ENCODE measurements at places on chromosomes 6 and 20.
A peak's percentile ranks its signal among the peaks of the same experiment; 100 is the strongest.

- DNase-seq: no peak
Observed at GRCh38 chr6:21070620-21071019, 522.9 kb upstream of the SOX4 start.

DNA sequence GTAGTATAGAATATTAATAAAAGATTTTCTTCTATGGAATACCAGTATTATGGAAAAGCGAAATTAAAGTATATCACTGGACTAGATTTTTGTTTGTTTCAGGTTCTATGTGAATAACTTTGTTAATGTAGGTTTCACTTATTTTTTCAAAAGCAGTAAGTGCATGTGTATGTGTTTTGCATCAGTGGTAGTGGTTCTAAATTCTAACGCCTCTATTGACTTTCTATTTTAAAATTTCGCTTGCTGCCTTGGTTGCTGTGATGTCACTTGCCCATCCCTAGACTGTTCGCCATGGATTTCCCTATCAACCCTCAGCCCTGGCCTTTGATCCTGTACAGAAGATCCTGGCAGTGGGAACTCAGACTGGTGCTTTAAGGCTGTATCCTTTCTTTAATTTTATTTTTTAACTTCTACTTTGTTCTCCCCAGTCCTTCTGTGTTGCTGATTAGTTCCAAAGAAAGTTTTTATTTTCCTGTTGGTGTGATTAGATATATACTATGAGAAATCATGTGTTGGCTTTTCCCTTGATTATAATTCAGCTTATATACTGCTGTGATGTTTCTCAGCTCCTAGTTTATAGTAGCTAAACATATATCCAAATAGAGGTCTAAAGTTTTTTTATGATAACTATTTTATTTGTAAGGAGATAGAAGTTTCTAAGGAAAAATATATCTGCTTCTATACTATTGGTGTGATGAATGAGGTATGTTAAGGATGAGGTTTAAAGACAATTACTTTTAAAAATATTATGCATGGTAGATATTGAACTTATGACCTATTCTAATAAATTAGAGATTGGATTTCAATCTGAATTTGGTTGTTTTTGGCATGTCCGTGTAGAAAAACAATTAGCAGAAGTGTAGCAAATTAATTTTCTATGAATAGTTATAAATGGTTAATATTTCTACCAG is 1.7 kb downstream of the STXBP5 start:
- no peak for DNase-seq

- DNase-seq: no peak
Observed at GRCh38 chr6:5507131-5507681, 245.9 kb downstream of the FARS2 start.

GRCh38 chr6:46899659-46900058 is 22.1 kb downstream of the ADGRF5 start:
- no peak for DNase-seq

DNA sequence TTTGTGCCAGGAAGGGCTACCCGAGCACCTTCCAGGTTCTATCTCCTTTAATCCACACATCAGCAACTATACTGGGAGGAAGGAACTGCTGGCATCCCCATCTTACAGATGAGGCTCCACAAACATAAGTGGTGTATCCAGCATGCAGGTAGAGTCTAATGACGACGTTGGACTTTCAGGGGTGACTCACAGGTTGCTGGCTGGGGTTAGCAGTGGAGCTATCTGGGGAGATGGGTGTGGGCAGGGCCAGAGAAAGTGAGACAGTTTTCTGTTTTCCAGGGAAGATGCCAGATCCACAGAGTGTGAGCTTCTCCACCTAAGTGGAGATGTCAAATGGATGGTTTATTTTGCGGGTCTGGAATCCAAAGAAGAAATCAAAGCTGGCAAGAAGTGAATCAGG is 31.8 kb downstream of the CDH22 start:
- DNase-seq: no peak

- DNase-seq: no peak
Observed at GRCh38 chr6:65229825-65230224, 477.2 kb downstream of the EYS start.

DNA sequence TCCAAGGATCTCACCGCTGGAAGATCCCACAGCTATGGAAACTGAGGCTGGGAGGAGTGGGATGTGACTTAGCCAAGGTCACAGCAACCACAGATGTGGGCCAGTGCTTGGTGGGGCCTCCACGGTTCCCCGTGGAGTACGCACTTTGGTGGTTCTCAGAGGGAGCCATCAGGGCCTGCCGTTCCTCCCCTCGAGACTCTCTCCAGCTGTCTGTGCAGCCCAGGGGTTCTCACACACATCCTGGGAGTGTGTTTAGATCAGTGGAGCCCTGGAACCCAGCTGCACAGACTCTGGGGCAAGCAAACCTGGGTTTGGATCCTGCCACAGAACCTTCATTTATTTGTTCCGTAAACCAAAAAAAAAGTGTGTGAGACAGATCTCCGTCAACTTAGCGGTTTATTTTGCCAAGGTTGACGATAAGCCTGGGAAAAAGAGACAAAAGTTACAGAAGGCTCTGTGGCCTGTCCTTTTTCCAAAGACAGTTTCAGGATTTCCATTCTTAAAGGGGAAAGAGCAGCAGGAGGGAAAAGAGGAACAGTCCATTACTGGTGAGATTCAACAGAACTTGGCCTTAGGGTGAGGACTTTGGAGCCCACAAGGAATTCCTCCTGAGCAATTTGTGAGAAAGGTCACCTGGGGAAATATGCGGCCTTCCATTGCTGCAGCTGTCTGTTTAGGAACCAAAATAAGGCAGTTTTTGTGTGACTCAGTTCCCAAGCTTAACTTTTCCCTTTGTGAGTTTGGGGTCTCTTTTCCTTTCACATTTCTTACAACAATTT is 13.6 kb upstream of the MYMX start:
- DNase-seq: no peak

- no peak for DNase-seq
Observed at GRCh38 chr6:71480577-71480976, 192.0 kb downstream of the OGFRL1 start.

GRCh38 chr6:48817333-48818051 is 645.6 kb downstream of the MMUT start:
- no peak for DNase-seq

GRCh38 chr6:166619912-166620311 is 7.1 kb downstream of the RPS6KA2 start:
- DNase-seq: no peak

- DNase-seq: peak; percentile 51
Observed at GRCh38 chr6:129748212-129748900, 38.4 kb upstream of the ARHGAP18 start.

DNA sequence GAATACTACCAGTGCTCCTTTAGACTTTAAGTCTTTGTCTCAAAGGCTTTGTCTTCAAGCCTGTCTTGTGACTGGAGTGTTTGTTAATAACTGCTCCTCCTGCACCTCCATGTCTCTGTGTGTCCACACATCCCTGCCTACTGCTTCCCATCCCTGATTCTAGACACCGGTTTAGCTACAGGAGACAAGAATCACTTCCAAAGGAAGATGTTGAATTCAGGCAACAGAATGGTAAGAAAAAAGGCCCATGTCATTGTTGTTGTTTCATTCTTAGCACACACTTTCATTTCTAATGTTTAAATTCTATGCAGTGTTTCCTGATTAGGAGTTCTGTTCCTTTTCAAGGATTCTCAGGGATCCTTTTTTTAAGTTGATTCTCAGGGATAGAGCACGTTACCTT is 293.6 kb upstream of the STXBP5 start:
- DNase-seq: no peak

DNA sequence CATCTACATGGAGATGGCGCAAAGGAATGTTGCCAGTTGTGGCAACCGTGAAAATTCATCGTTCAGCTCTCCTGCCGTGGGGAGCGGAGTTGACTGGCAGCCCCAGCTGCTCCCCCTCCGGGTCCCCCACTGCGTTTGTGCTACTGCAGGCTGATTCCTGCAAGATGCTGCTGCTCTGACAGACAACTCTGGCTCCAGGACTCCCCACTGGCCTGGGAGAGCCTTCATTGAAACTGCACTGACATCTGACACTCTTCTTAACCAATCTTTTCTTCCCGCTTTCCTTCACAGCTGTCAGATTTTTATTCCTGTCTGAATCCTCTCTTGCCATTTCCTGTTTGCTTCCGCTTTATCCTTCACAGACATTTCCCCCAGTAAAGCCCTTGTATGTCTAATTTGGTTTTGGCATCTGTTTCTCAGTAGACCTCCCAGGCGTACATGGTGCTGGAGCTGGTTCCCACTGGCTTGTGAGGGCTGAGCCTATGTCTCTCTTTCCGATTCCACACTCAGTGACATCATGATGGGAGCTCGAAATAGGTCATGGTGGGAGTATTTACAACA is 9.5 kb upstream of the ATRN start:
- no peak for DNase-seq

DNA sequence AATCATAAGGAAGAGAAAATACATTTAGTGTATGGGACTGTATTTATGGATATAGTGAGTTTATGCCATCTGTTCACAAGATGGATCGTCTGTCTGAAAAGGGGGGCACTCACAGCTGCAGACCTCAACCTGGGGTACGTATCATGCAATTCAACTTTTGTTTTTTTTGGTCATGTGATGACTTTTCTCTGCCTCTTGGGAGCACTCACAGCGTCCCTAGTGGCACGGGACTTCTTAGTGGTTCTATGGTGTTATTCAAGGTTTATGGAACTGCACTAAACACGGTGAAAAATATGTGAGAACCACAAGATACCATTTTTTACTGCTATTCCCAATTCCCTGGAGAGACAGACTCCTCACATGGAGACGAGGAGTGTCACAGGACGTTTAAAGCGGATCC is 60.4 kb upstream of the MPC1 start:
- DNase-seq: no peak

DNA sequence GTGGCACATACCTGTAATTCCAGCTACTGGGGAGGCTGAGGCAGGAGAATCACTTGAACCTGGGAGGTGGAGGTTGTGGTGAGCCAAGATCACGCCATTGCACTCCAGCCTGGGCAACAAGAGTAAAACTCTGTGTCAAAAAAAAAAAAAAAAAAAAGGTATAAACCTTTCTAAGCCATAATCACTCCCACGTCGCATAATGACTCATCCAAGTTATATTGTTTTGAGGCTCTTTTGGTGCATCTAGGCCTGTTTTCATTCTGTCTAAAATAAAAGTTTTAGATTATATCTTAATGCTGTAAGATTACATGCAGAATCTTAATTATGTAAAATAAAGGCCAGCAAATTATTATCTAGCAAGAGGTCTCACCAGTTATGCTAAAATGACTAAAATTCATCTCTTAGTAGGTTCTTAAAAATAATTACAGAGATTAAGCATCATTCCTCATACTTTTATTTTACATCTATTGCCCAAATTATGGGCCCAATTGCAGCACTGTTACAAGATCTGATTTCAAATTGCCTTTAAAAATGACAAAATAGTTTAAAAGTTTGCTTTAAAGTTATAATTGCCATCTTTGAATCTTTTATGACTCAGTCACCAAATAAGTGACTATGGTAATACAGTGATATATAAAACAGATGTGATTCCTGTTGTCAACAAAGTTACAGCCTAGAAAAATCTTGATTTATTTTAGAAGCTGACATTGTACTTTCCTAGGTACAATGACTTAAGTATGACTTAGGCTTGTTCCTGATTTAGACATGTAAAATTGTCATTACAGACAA is 10.4 kb upstream of the SUMO4 start:
- DNase-seq: no peak

- no peak for DNase-seq
Observed at GRCh38 chr6:80728830-80729229, 622.4 kb downstream of the BCKDHB start.

DNA sequence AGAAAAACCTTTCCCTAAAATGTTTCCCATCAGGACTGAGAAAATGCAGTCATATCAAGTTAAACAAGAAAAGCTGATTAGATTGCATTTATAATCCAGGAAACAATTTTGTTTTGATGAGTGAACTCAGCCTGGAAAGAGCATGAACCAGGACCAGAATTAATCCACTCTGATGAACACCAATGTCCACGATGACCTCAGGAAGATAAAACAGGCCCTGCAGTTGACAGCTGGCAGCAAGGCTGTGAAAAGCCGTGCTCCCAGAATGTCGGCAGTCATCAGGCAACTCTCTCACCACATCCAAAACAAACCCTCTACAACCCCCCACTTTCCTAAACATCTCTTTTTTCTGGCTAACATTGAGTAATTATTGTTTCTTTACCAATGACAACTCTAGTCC is 74.0 kb upstream of the PROKR2 start:
- DNase-seq: no peak

DNA sequence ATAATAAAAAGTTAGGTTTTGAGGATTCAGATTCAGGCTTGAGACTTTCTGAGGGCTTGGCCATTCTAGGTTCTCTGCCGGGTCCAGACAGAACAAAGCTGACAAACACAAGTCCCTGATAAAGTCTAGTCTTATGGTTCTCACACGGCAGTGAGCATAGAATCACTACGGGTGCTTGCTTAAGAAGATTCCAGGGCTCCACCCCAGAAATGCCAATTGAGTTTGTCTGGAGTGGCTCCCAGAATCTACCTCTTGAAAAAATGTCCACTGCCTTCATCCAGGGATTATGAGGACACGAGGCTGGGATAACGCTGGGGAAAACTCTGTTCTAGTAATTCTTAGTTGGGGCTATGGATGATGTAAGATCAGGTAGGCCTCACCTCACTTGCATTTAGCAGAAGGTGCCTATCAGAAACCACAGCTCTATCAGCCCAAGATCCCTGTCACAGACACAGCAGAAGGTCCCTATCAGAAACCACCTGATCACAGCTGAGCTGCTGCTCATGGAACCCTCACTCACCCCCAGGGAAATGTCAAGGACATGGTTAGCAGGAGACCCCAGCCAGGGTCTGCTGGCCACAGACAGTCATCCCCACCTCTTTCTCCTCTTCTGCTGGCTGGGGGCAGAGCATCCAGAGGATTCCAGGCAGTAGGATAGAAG is 52.3 kb downstream of the RAB44 start:
- DNase-seq: no peak

DNA sequence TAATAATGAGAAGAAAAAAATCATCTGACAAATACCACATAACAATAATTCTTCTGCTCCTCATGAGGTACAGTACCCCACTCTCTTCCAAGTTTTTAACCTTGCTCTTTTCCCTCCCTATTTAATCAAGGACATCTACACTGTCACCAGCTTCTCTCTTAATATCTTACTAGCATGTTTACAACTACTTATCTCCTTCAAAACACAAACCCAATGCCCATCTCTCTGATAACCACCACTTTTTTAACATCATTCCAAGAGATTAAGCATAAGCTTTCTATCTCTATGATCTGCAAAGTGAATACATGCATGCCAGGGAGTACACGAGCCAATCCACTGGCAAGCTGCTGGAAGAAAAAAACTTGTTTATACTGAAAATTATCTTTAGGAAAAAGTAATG is 10.3 kb downstream of the CEP85L start:
- DNase-seq: no peak
